ENCODE measurements at places on chromosomes 2 and 18.

DNA sequence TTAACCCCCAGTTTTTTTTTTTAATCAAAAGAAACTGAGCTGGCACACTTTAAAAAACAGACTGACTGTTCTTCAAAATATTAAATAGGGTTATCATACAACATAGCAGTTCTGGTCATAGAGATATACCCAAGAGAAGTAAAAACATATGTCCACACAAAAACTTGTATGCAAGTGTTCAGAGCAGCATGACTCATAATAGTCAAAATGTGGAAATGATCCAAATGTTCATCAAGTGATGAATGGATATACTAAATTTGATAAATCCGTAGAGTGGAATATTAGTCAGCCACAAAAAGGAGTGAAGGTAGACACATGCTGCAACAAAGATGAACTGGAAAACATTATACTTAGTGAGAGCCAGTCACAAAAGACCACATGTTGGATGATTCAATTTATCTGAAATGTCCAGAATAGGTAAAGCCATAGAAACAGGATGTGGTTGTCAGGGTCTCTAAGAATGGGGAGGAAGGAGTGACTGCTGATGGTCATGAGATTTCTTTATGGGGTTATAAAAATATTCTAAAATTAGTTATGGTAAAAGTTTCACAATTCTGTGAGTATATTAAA, 5.1 kb downstream of the SMIM21 start:
- no peak for DNase-seq

- no peak for DNase-seq
Measured at GRCh38 chr2:88556026-88556425, 71.2 kb downstream of the EIF2AK3 start.

DNA sequence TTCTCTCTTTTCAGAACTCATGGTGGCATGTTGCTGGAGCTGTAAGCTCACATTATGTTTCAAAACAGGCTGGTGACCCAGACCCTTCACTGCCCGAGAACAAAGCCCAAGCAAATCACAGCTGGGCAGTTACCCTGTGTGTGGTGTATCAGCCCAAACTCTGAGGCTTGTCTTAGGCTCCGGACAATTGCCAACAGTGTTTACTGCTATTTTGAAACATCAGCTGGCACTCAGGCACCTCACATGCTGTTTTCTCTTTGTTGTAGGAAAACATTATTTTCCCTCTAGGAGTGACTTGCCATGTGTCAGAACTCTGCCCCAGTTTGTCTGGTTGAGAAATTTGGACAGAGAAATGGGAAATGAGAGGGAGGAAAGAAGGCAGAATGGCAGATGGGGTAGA, 237.6 kb upstream of the APCDD1 start:
- no peak for DNase-seq

DNA sequence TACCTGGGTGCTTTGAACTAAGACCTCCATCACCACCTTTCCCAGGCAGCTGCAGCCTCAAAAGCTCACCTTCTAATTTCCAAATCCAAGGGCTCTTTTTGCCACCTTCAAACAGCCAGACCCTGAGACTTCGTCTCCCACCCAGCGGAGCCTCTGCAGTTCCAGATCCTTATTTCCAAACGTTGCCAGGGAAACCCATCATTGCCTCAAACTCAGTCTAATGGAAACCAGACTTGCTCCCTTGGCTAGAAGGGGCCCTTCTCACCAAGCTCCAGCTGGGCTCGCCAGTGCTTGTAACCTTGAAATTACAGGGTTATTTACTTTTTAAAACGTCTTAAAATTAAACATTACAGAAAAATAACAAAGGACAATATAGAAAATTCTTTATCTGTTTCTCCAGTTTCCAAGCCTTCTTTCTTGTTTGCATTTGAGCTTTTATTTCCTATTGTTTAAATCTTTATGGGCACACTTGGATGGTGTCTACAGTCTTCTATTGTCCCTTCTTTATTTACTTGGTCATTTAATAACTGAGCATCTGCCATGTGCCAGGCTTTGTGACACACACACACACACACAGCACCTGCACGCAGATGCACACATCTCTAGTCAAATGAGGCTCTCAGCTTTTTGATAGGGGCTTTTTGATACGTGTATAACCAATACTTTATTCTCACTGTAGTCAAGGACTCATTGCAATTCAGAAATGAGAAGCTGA, 36.1 kb downstream of the TRPM8 start:
- DNase-seq, result no peak

- no peak for DNase-seq
Measured at GRCh38 chr2:3493615-3494007, 25.7 kb downstream of the ADI1 start.

DNA sequence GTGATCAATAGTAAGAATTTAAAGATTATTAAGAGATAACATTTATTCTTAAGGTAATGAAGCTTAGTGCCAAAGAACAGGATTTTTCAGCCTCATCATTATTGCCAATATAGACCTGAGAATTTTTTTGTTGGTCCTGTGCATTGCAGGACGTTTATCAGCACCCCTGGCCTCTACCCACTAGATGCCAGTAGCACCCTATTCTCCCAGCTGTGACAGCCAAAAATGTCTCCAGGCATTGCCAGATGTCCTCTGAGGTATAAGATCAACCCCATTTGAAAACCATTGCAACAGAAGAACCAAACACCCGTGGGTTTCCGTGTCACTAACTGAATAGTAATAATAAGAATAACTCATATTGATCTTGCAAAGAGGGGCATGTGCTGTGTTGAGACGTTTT, 700.0 kb upstream of the SOX11 start:
- no peak for DNase-seq

DNA sequence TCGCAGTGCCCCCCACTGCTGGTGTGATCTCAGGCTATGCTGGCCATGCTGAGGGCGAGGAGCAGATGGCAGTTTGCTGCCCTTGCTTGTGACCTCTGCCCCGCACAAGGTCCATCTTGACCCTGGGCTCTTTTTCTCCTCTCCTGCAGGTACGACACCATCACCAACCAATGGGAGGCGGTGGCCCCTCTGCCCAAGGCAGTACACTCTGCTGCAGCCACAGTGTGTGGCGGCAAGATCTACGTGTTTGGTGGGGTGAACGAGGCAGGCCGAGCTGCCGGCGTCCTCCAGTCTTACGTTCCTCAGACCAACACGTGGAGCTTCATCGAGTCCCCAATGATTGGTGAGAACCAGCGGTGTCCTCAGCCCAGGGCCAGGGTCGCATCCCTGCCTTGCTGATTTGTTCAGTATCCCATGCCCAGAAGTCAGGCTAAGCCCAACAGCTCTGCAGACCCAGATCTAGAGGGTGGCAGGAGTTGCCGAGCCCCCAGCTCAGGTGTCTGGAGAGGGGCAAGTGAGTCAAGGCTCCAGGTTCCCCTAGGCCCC, 223.8 kb downstream of the ATAD2B start:
- DNase-seq, result no peak

- DNase-seq, result no peak
Measured at GRCh38 chr2:37464067-37464466, 119.6 kb downstream of the QPCT start.

- DNase-seq, result peak; percentile 79
Measured at GRCh38 chr2:73979686-73980085, 5.0 kb upstream of the TET3 start.

DNA sequence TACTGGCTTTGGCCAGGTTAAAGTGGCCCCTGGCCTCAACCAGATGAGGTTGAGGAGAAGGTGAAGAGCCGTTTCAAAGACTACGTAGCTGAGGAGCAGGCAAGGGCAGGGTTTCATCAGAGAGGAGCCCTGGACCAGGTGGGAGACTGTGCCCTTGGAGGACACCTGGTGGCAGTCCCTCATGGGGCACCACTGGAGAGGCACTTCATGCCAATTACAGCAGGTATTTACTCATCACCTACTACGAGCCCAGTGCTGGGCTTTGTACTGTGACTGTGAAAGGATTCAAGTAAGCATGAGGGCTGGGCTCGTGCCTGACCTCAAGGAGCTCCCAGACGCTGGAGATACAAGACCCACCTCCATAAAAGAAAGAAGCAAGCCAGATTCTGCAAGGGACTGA, 37.6 kb downstream of the SMAD7 start:
- DNase-seq, result no peak

GRCh38 chr18:22667156-22667555, 249.4 kb upstream of the CTAGE1 start:
- no peak for DNase-seq

DNA sequence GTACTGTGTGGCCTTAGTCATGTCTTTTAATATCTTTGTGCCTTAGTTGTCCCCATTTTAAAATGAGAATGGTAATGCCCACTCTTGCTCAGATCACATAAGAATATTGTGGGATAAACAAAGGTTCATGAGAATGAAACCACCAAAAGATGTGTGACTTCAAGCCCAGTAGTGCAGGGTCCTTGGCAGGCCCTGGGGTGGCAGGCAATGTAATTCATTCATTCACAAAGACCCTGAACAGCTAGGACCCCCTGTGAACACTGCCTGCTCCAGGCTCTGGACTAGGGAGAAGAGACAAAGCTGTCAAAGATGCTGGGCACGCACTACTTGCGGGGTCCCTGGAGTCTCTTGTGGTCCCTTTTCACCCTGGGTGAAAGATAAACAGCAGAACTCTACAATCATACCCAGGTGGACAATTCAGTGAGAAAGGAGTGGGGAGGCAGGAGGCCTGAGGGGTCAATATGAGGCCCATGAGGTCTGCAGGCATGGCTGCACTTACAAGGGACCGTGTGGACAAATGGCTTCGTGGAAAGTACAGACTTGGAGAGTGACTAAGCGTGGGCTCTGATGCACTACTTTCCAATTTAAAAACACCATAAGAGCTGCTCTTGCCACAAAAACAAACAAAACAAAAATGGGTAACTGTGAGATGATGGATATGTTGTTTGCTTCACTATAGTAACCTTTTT, 136.1 kb downstream of the SMAD7 start:
- DNase-seq, result peak; percentile 33

DNA sequence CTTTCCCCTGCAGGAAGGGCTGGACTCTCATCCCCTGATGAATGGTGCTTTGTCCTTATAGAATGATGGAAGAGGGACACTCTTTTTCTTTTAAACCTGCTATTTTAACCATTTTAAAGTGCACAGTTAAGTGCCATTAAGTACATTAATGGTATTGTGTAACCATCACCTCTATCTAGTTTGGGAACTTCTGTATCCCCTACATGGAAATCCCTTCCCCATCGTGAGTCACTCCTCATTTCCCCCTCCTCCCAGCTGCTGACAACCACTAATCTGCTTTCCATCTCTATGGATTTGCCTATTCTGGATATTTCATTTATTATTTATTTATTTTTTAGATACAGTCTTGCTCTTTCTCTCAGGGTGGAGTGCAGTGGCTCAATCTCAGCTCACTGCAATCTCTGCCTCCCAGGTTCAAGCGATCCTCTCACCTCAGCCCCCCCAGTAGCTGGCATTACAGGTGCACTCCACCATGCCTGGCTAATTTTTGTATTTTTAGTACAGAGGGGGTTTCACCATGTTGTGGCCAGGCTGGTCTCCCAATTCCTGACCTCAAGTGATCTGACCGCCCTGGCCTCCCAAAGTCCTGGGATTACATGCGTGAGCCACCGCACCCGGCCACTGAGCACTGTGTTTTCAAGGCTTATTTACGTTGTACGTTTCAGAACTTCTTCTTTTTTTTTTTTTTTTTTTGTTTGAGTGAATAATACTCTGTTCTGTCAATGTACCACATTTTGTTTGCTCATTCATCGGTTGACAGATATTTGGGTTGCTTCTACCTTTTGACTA, 15.8 kb downstream of the DGKD start:
- no peak for DNase-seq
